D721Med (cell line): ENCODE measurements at places on chromosomes 3 and 15.

DNA sequence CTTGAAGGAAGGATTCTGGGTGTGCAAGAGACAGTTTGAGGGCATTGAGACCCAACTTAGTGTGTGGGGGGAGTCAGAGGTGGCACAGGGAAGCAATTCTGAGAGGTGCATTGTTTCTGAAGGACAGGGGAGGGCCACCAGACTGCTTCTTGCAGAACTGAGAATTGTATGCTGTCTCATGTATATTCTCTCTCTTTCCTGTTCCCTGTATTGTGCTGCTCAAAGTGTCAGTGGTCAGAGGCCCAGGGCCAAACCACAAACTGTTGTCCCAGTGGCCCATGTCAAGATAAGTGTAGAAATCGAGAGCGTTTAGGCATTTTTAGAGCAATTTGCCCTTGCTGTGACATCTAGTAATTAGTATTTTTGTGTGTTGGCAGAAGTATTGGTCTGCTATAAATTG lies 567.1 kb downstream of the EDEM1 start:
- DNase-seq: no peak

DNA sequence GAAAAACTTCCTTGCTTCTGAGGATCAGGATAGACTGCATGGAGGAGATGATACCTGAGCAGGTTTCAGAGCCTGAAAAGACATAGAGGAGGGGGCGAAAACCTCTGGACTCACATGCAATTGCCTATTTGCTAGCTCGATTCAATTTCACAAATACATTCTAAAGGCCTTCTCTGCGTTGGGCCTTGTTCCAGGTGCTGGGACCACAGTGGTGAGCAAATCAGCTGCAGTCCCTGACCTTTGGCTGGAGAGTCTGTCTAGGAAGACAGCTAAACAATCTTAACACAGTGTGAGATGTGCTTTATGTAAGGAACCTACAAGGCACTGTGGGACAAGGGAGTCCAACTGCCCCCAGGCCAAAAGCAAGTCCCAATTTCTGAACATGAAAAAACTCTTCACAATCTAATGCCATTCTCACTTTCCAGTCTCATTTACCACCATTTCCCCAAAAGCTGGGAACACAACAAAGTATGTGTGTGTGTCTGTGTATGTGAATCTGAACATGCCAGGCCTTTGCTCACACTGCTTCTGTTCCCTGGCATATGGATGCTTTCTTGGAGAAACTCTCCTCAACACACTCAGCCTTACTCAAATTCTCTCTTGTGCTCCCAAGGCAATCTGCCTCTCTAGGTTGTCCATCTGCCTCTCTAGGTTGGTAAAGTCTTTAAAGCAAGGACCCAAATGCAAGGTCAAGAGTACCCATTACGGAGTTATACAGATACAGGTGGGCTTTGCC lies 2.1 kb upstream of the PCCB start:
- DNase-seq: no peak

DNA sequence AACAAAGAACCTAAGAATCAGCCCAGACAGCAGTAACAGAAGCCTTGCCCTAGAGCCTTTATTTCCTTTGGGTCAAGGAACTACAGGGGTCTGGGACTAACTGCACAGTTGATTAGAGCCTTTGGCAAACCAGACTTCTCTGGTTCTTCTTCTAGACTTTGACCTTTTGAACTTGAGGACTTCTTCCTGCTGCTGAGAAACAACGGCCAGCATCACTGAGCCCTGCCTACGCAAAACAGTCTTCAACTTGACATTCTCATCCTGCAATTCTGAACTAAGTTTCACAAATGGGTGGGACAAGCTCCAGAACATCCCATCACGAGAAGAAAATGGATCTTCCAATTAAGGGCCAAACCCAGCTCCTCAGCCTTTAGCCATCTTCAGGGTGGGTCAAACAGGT lies 31.4 kb downstream of the CMTM6 start:
- no peak for DNase-seq

GRCh38 chr3:115685097-115685496 lies 61.8 kb downstream of the GAP43 start:
- DNase-seq: no peak

DNA sequence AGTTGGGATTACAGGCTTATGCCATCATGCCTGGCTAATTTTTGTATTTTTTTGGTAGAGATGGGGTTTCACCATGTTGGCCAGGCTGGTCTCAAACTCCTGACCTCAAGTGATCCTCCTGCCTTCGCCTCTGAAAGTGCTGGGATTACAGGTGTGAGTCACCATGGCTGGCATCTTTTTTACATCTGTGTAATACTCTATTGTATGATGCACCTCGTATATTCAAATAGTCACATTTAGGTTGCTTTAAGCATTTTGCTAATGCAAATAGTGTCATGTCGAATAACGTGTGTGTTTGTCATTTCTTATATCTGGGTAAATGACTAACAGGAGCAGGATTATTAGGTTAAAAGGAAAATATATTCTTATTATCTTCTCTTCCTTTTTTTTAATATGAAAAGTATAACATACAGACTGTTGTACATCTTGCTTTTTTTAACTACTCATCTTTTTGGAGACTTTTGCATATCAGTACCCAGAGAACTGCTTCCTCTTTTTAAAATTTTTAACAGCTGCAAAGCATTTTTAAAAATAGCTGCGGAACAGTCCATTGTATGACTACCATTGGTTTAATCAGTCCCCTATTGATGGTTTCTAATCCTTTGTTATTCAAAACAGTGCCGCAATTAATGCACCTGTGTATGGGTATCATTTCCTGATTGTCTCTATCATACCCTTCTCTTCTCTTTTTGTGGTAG lies 13.4 kb downstream of the SCAMP5 start:
- DNase-seq: no peak

DNA sequence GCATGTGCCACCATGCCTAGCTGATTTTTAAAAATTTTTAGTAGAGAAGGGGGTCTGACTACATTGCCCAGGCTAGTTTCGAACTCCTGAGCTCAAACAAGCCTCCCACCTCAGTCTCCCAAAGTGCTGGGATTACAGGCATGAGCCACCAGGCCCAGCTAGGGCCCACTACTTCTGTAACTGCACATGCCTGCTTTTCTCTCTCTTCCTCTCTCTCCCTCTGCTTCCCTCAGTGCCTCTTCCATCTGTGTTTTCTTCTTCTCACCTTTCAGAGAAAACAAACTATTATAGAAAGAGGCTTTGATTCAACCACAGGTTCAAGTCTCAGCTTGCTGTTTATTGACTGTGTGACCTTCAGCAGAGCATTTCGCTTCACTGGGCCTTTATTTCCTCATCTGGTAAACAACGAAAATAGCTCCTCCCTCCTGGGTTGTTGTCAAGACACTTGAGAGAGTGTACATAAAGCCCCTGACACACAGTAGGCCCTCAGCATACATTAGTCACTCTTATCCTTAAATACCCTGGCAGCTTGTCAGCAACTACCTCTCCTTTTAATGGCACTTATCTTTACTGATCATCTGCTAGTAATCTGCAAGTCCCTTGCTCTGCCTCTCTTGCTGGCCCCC lies 10.2 kb downstream of the TADA3 start:
- DNase-seq: no peak

DNA sequence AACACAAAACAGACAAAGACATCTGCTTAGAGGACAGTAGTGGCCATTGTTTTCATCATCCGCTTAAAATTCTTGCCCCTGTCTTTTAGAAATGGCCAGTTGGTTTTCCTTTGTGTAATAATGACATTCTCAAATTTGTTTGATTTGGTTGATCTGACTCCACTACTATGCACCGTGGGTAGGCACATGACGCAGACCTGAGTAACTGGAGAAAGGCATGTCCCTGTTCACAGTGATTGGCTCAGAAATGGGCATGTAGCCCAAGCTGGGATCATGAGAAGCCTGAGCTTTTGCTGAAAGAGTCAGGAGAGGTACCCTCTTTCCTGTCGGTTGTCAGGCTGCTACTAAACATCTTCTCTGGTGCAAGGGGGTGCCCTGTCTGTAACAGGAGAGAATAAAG lies 36.6 kb upstream of the MAGI1 start:
- no peak for DNase-seq

GRCh38 chr15:36458411-36458810 lies 121.0 kb upstream of the CDIN1 start:
- no peak for DNase-seq

DNA sequence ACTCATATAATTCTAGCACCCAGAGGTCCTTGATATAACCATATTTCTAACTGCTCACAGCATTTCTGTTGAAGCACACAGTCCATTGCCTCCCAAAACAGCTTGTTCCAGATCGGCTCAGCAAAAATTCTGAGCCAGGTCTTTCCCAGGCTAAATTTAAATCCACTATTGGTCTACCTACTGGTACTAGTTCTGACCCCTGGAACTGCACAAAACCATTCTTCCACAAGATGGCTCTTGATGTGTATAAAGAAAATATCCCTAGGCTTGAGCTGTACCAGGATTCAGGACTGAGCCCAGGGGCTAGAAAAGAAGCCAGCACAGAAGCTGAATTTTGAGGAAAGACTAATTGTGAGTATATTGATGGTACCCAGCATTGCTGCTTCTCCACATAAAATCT lies 75.4 kb upstream of the ABHD17C start:
- no peak for DNase-seq

DNA sequence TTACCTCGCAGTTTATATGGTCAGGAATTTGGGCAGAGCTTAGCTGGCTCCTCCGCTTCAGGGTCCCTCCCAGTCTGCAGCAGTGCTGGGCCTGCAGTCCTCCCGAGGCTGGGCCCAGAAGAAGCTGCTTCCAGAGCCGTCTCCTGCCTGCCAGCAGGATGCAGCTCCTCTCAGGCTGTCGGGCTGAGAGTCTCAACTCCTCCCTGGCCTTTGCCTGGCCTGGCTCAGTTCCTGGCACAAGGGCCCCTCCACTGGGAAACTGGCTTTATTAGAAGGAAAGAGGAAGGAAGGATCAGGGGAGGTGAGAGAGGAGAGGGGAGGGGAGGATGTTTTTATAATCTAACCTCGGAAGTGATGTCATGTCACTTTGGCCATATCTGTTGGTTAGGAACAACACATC lies 72.8 kb downstream of the GABRG3 start:
- DNase-seq: no peak

DNA sequence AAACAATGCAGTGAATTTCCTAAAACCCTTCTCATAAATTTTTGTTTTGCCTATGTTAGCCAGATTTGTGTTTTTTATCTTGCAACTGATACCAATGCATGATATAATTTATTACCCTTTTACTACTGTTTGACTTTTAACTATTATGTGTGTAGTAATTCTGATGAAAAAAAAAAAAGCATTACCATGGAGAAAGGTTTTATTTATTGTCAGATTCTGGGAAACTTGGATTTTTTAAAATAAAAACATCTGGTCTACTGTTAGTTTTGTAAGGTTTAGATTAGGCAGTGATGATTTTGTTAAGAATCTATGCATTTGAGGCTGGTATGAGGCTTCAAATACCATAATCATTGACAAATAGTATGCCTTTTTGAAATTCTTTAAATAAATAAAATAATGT lies 470.4 kb upstream of the ROBO1 start:
- no peak for DNase-seq

DNA sequence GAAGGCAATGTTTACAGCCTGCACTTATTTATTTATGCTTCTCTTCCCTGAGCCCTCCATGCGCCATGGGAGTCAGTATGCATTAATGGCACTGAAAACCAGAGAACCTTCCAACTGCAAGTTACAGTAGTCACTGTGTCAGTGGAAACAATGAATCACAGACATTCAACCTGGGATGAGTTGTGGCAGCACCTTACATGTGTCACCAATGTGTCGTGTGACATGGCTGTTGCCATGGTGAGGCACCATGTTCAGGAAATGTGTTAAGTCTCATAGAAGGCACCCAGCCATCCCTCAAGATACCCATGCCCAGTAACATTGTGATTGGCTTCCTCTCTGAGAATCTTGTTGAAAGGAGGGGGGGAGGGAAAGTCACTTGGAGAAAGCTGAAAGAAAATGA lies 105.0 kb downstream of the FOXP1 start:
- DNase-seq: no peak

DNA sequence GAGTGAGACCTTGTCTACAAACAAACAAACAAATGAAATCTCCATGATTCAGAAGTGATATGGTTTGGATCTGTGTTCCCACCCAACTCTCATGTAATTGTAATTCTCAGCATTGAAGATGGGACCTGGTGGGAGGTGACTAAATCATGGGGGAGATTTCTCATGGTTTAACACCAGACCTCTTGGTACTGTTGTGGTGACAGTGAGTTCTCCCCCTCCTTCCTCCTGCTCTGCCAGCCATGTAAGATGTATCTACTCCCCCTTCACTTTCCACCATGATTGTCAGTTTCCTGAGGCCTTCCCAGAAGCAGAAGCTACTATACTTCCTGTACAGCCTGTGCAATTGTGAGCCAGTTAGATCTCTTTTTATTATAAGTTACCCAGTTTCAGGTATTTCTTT lies 438.4 kb upstream of the THBS1 start:
- no peak for DNase-seq

- DNase-seq: no peak
Measured at GRCh38 chr3:169699536-169700050, 36.1 kb upstream of the MECOM start.

GRCh38 chr3:43316783-43317460 lies 30.6 kb downstream of the SNRK start:
- DNase-seq: no peak

- no peak for DNase-seq
Measured at GRCh38 chr3:184567946-184568559, 6.5 kb downstream of the EPHB3 start.

DNA sequence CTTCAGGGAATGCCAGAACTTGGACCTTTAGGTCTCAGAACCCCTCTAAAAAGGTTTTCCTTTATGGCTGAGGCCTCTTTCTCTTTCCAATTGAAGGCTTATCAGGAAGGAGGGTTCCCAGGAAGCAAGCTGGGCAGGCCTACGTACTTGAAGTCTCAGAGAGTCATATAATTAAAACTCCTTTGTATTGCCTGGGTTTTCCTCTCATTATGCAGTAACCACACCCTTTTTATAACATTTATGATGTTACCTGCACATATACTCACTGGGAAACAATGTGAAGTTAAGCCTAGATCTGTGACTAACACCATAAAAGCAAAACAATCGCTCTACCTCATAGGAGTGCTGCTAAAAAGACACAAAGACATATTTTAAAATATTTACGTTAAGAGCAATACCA lies 27.3 kb downstream of the SERP1 start:
- DNase-seq: no peak

- no peak for DNase-seq
Measured at GRCh38 chr15:80697075-80697685, 2.1 kb downstream of the ABHD17C start.

DNA sequence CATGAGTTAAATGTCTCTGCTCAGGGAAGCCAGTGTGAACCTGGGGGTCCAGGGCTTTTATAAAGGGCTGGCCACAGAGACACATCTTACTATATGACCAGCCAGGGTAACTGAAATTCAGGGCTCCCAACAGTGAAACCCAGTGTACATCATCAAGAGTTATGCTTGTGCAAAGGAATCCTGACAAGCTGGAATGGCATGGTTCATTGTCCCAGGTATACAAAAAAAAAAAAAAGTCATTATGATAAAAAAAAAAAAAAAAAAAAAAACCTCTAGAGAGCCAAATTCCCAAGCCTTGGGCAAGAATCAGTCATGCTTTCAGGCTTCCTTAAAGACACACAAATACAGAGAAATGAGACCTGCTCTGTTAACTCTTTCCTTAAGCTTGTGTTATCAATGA lies 452.0 kb downstream of the GABRG3 start:
- no peak for DNase-seq
